ENCODE measurements at places on chromosomes 7 and 10.
A peak's percentile ranks its signal among the peaks of the same experiment; 100 is the strongest.

DNA sequence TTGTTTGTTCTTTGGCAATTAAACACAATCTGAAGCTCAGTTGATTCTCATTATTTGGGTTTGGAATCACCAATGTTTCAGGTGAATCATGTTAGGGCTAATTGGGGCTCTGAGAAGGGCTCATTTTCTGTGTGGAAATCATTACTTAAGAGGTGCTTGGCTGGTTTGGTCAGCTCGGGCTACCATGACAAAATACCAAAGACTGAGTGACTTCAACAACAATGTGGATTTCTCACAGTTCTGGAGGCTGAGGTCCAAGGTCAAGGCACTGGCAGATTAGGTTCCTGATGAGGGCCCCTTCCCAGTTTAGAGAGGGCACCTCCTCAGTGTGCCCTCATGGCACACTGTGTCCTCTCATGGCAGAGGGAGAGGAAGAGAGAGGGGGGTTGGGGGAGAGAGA is 121.3 kb downstream of the ZNF248 start:
- no peak for DNase-seq

DNA sequence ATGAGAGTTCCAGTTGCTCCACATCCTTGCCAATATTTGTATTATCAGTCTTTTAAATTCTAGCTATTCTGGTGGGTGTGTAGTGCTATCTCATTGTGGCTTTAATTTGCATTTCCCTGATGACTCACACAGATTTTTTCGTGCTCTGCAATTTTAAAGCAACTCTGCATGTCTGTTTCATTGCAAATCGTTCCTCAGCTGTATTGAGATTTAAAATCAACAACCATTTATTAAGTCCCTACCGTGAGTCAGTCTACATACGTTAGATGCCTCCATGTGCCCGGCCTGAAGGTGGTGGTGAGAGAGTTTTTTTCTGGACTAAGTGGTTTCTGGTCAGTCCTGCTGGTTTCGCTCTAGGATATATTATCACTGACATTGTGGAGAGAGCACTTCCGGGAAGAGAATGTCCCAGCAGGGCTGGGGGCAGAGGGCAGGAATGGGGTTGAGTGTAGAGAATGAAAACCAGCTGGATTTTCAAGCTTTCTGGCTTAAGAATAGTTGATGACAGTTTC is 8.4 kb upstream of the HYCC1 start:
- no peak for DNase-seq

GRCh38 chr10:77498210-77498609 is 139.4 kb downstream of the KCNMA1 start:
- no peak for DNase-seq

- DNase-seq, result no peak
These were observed 25.9 kb downstream of the HABP2 start for GRCh38 chr10:113578773-113579172.

- no peak for DNase-seq
These were observed 44.2 kb downstream of the FEZF1 start for GRCh38 chr7:122260336-122260735.

DNA sequence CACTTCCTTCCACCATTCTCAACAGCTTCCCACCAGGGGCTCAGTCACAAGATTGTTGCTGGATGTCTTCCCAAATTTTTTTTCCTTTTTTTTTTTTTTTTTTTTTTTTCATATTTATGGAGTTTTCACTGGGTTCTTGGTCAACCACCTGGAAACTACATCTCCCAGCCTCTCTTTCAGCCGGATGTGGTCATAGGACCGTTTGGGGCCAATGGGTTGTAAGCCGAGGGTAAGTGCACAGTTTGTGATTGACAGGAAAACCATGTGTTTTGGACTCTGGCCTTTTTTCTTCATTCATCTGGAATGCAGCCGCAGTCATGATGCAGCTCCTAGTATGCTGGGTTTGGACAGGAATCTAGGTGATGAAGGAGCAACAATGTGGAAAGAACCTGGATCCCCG is 337.1 kb upstream of the FOXK1 start:
- DNase-seq, result no peak

DNA sequence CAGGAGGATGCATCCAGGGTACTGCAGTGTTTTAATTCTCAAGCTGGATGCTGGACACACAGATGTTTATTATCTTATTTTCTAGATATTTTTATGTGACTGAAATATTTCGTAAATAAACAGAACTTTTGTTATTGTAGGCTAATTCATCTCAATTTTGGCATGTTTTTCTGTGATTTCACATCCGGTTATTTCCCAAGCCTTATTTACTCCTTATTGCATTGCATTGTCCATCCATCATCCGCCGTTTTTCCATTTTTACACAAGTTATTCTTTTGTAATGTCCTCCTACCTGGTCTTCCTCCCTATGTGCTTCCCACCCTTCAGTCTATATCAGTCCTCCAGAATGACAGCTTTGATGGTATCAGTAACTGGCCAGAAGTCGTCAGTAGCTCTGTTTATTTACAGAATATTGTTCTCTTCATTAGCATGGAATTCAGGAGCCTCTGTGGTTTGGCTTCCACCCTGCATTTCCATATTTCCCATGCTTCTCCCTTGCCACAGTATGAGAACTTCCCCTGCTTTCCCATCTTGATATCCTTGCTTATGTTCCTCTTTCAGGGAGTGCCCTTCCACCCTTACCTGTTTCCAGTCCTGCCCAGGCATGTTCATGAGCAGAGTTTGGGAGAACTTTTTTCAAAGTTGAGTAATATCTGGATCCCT is 16.1 kb downstream of the GNAI1 start:
- no peak for DNase-seq

- no peak for DNase-seq
These were observed 400.7 kb upstream of the MKI67 start for GRCh38 chr10:128526791-128527375.

GRCh38 chr7:85000735-85001350 is 186.0 kb downstream of the SEMA3D start:
- no peak for DNase-seq

DNA sequence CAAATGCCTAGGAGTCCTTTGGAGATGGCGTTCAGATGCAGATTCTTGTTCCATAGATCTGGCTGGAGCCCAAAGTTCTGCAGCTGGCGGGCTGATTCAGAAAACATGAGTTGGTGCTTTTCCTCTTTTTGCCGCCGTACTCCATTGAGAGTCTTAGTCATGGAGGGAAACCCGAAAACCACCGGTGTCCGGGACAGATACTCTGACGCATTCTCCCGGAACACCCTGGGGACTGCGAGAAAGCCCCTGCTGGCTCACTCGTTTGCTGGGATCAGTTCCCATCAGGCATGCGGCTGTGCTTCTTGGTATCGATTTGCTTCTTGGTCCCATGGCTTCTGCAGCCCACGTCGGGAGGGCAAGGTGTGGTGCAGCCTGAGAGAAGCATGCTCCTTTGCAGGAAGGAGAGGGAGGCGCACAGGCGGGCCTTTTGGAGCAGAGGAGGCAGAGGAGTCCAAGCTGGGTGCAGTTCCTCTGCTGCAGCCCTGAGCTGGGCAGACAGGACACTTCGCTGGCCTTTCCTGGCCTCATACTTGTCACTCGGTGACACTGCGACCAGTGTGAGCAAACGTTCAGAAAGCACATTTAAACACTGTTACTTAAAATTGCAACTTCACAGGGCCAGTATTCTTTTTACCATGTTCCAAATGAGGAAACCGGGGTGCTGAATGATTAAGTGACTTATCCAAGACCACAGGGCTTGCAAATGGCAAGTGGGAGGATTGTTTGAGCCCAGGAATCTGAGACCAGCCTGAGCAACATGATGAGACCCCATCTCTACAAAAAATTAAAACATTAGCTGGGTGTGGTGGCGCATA is 30.6 kb upstream of the PFKFB3 start:
- DNase-seq, result peak; percentile 37

- DNase-seq, result no peak
These were observed 735.3 kb downstream of the MAGI2 start for GRCh38 chr7:78718212-78718611.

GRCh38 chr7:2260820-2261219 is 18.8 kb downstream of the NUDT1 start:
- no peak for DNase-seq

Measured in activated naive CD8-positive, alpha-beta T cell treated with anti-CD3 and anti-CD28 coated beads, Interleukin-2, amount 50 U/mL, for 24 hours (primary cell).